ENCODE measurements at places on chromosomes 4 and X.

DNA sequence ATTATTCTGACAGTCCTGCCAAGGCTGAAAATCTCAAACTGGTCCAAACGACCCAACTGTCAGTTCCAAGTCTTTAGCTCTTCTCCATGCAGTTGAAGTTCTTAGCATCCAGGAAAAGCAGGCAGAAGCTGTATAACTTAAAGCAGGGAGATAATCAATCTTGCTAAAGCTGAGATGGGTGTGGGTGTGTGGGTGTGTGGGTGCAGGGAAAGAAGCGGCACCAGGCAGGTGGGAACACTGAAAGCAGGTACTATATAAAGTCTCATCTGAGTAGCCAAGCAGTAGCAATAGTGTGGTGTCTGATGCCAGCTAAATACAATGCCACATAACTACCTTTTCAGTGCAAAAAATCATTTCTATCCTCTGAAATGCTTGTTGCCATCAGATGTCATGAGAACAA is 69.7 kb upstream of the EGFL6 start:
- no peak for DNase-seq

GRCh38 chrX:151871244-151871643 is 41.4 kb upstream of the MAGEA4 start:
- no peak for DNase-seq

GRCh38 chr4:140353786-140354185 is 19.7 kb upstream of the SCOC start:
- DNase-seq: no peak

- DNase-seq: no peak
These were observed 155.0 kb upstream of the ANKRD50 start for GRCh38 chr4:124867536-124867935.

DNA sequence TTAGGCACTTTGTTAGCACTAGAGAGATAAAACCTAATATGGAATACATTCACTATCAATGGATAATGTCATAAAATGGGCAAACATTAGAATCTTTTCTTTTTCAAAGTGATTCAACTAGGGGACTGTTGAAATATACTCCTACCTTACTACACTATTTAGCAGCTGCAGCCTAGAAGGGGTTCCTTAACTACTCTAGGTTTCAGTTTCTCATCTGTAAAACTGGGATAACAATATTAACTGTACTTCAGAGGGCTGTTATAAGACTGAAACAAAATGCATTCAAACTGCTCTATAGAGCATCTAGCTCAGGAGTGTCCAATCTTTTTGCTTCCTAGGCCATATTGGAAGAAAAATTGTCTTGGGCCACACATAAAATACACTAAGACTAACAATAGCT is 147.4 kb downstream of the CDS1 start:
- DNase-seq: no peak

DNA sequence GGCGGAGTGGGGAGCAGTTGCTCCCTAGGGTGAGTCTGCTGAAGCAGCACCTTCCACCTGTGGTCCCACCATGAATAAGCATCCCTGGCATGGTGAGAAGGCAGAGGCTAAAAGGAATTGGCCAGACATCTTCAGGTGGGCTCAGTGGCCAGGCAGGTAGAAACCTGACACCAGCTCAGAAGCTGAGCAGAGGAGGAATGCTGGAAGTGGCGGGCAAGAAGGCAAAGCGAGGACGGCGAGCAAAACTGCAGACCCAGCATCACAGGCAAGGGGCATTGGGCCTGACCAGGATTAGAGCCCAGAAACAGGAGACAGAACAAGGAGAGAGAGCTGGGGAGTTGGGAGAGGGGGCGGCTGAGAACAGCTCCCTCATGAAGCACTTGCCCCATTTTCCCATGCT is 25.3 kb downstream of the TSC22D3 start:
- DNase-seq: no peak

- no peak for DNase-seq
These were observed 192.4 kb upstream of the NEIL3 start for GRCh38 chr4:177117256-177117655.

DNA sequence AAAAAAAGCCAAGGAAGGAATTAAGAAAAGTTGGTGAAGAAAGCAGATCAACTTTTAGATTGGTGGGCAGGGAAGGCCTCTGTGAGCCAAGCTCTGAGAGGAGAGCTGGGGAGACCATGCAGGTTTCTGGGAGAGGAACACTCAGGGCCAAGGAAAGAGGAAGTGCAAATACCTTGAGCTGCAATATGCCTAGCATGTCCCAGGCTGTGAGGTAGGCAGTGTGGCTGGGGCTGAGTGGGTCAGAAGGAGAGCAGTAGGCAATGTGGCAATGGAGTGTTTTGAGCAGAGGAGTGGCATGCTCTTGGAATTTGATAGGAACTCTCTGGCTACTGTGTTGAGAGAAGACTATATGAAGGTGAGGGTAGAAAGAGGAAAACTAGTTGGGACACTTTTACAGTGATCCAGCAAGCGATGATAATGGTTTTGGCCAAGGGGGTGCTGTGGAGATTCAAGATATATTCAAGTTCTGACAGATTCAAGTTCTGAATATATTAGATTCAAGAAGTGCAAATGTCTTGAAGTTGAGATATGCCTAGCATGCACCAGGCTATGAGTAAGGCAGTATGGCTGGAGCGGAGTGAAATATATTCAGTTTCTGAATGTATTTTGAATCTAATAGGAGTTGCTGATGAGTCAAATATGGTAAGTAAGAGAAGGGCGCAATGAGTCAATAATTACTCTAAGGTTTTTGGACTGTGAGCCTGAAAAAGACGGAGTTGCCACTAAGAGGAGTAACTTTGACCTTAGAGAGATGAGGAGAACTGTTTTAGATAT is 172.5 kb downstream of the CAMK2D start:
- DNase-seq: no peak

DNA sequence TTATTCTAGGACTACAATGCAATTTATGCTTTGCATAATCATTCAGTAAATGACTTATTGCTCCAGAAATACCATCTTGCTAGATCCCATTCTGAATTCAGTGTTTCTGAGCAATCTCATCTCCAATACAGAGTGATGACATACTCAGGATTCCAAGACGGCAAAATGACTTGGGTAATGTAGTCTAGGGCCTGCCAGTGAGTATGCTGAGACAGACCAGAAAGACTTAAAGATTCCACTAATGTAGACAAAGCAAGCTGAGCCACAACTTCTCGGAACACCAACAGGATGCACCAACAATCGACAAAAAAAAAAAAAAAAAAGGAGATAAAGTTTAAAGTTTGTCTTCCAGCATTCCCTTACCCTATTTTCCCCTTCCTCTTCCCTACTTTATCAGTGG is 919 bp upstream of the SEC24B start:
- no peak for DNase-seq

DNA sequence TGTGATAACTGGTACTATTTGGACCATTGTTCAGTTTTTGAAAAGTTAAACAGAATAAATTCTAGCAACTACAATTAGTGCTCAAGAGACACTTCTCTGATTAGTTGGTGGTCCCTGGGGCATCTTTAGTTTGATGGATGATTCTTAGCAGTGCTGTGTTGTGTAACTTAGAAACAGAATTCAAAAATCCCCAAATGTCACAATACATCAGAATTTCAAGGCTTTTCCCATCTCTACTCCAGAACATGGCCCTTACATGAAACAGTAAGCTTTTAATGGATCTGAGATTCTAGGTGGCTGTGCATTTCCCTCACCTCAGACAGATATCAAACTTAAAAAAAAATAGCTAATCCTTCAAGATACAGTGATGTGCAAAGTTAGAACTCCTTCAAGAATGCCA is 104.4 kb upstream of the CXCL13 start:
- DNase-seq: no peak

- DNase-seq: no peak
These were observed 59.2 kb upstream of the ZC4H2 start for GRCh38 chrX:65035446-65035770.

GRCh38 chrX:63686878-63687714 is 97.9 kb downstream of the ARHGEF9 start:
- DNase-seq: peak; percentile 16

DNA sequence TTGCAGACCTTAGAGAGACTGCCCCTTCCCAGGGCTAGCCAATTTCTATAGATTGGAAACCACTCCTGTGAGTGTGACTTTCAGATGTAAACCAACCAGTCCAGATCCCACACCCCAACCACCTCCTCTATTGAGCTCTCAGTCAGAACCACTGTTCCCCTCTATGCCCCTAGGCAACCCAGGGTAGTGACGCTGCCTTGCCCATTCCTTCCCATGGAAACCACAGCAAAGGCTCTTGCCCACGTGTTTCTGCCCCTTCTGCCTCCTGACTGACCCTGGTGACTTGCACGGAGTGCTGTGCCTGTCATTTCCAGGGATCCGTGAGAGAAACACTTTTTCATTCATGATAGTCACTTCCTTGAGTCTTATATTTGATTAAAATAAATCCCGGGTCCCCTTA is 32.4 kb downstream of the CYTL1 start:
- no peak for DNase-seq

GRCh38 chr4:69517674-69518073 is 22.0 kb upstream of the UGT2B4 start:
- no peak for DNase-seq

GRCh38 chrX:84320614-84321013 is 132.6 kb upstream of the RPS6KA6 start:
- no peak for DNase-seq

- peak; percentile 59 for DNase-seq
These were observed 43.8 kb downstream of the PDS5A start for GRCh38 chr4:39933671-39934590.

DNA sequence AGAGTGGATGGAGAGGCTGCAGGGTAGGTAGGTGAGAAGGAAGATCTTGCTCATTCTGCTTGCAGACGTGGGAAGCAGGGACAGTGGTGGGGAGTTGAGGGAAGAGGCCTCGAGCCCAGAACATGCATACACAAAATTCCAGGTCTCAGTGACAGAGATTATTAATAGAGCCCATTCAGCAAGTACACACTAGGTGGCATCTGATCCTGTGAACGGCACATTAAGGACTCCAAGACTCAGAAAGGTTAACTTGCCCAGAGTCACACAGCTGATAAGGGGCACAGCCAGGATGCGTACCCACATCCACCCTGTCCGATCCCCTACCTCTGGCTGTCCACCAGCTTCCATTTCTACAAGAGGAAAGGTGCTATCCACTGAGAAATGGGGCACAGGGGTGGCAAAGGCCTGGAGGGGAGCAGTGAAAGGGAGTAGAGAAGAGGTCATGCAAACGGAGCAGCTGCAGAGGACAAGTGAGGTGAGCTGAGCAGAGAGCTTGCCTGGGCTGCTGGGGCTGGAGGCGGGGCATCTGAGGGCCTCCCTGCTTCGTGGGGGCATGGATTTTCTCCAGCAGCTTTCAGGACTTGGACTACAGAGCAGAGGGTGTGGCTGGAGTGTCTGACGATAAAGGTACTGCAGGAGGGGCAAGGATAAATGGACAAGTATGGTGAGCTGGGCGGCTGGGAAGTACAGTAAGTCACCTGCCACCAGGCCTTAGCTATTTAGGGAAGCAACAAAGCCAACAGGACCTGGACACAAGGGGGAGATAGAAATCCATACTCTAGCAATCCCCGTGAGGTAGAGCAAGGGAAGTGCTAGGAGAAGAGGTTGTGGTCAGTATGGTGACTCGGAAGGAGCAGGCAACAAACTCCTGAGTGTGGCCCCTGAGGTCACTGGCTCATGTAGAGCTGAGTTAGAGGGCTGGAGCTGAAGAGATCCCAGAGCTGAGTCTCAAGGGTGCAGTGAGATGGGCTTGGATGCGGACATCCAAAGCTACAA is 11.2 kb downstream of the IDS start:
- peak; percentile 43 for DNase-seq

GRCh38 chr4:114921790-114922591 is 191.4 kb downstream of the NDST4 start:
- DNase-seq: no peak

GRCh38 chrX:78024349-78025059 is 55.1 kb upstream of the PGAM4 start:
- DNase-seq: peak; percentile 14

- DNase-seq: no peak
These were observed 532.8 kb downstream of the IL15 start for GRCh38 chr4:142169216-142169615.

DNA sequence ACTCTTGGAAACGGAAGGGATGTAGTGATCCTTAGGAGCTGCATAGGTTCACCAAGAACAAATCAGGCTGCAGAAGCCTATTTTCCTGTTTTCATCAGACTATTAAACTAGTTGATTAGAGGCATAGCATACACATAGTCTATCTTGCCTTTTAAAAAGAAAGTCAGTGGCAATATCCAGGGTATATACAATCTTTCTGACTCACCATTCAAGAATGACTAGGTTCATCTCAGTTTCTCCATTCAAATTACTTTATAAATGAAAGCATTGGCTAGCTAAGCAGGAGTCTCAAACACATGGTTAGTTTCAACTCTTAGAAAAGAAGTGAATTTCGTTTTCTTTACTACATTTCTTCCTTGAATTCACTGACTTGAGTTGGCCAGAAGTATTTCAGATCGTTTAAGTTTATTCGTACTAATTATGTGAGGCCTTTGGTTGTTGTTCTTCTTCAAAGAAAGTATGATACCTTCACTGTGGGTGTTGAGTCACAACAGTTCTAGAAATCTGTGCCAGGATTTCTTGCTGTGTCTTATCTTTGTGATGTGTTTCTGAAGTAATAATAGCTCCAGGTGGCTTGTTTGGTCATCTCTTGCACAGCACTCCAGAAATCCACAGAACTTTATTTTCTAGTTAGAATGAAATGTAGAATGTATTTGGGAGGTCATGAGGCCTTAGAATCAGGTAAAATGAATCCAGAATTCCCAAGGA is 88.2 kb downstream of the AWAT2 start:
- DNase-seq: no peak

DNA sequence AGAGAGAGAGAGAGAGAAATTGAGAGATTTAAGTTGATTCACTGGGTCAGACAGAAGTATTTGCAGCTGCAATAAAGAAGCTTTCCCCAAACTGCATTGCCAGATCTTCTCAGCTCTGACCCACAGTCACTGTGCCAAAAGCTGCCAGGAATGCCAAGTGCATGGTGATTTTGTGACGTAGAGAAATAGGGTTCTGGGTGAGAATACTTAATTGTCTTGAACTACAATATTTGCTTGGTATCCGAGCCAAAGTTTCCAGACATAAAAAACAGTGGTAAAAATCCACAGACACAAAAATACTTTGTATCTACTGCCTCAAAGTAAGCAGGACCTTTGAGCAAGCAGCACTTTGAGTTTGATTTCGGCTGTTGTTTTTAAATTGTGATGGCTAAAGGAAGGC is 331.1 kb downstream of the GRID2 start:
- no peak for DNase-seq

GRCh38 chr4:139664442-139664841 is 1.2 kb upstream of the MGST2 start:
- DNase-seq: no peak

DNA sequence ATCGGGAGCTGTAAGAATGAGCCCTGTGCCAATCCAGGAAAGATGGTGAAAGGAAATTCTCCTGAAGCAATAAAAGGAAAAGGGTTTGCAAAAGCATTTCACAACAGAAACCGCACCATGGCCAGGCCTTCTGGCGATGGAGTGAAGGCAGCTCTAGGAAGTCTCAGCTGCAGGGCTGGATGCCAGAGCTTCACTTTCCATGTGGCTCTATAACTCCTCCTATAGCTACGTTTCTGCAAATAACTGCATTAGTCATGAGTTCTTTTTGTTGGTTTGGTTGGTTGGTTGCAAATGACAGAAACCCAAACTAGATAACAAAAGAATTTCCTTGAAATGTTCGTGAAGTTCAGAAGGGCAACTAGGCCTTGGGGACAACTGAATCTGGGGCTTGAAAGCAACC is 84.6 kb downstream of the RELL1 start:
- no peak for DNase-seq

All from WERI-Rb-1 (cell line).